ENCODE measurements at places on chromosomes 7 and 10. TPM values are rescaled to one million over a fixed set of nuclear protein-coding genes. Genes with fewer than 3 reads are reported as not detected.

DNA sequence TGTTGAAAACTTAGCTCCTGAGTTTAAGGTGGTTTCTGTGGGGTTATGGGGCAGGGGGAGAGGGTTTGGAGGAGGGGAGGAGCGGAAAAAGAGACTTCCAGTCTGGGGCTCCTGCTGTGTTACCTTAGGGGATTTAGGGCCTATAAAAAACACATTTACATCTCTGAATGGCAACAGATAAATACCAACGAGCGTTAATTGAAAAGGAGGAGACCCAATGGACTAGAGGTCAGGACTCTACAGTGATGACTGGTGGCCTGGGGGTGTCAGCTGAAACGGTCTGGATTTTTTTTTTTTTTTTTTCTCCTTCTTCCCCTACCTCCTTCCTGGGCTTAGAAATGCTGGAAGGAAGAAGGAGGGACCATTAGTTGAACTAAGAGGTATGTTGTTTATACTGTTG lies 47.4 kb downstream of the AUTS2 start:
- H3K27me3 ChIP-seq: no peaks in the 10 kb centered on the region
- no peak for DNase-seq

GRCh38 chr7:147611431-147611830 lies 979.1 kb upstream of the C7orf33 start:
- H3K4me3 ChIP-seq: no peak overlapping the region
- H3K4me1 ChIP-seq: no peaks in the 10 kb centered on the region
- H3K36me3 ChIP-seq: no peaks in the 10 kb centered on the region
- no peak for DNase-seq

LRIT1 gene
- total RNA-seq: not detected

GIMAP6 gene
- 31.7 TPM for total RNA-seq

GRCh38 chr7:80775897-80776296 lies 137.5 kb downstream of the CD36 start:
- no peaks in the 10 kb centered on the region for H3K36me3 ChIP-seq
- H3K27me3 ChIP-seq: no peaks in the 10 kb centered on the region
- no peak overlapping the region for H3K27ac ChIP-seq
- no peak for DNase-seq
- H3K4me1 ChIP-seq: peaks cover 3% of the 10 kb centered on the region

GRID1 gene
- total RNA-seq: 3.8 TPM

CLIP2 gene
- 27.5 TPM for total RNA-seq

A1CF gene
- total RNA-seq: not detected

GRCh38 chr10:9926881-9927280 lies 1090.8 kb upstream of the CELF2 start:
- no peaks in the 10 kb centered on the region for H3K36me3 ChIP-seq
- H3K27ac ChIP-seq: no peak overlapping the region
- no peaks in the 10 kb centered on the region for H3K27me3 ChIP-seq
- no peak overlapping the region for H3K4me3 ChIP-seq
- H3K4me1 ChIP-seq: no peaks in the 10 kb centered on the region
- no peak for DNase-seq

- no peak for DNase-seq
- no peaks in the 10 kb centered on the region for H3K4me1 ChIP-seq
- no peak overlapping the region for H3K27ac ChIP-seq
- no peak overlapping the region for H3K4me3 ChIP-seq
- peaks cover 8% of the 10 kb centered on the region for H3K36me3 ChIP-seq
Measured at GRCh38 chr7:88202799-88203198, 17.0 kb downstream of the SRI start.

DNA sequence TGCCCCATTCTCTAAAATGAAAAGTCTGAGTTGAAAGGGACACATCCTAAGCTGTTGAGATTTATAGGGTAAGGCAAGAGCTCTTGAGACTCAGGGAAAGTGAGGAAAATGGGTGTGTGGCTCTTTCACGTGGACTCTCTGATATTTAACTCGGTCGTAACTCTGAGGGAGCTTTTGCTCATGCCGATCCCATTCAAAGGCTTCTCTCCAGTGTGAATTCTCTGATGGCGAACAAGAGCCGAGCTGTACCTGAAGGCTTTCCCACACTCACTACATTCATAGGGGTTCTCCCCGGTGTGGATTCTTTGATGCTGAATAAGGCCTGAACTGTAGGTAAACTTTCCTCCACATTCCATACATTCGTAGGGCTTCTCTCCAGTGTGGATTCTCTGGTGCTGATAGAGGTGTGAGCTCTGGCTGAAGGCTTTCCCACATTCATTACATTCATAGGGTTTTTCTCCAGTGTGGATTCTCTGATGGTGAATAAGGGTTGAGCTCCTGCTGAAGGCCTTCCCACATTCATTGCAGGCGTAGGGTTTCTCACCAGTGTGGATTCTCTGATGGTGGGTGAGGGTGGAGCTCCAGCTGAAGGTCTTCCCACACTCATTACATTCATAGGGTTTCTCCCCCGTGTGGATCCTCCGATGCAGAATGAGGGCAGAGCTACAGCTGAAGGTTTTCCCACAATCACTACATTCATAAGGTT lies 10.4 kb downstream of the ZNF3 start:
- H3K4me1 ChIP-seq: no peaks in the 10 kb centered on the region
- peaks cover 31% of the 10 kb centered on the region for H3K36me3 ChIP-seq
- no peak overlapping the region for H3K27ac ChIP-seq
- H3K27me3 ChIP-seq: no peaks in the 10 kb centered on the region

DNA sequence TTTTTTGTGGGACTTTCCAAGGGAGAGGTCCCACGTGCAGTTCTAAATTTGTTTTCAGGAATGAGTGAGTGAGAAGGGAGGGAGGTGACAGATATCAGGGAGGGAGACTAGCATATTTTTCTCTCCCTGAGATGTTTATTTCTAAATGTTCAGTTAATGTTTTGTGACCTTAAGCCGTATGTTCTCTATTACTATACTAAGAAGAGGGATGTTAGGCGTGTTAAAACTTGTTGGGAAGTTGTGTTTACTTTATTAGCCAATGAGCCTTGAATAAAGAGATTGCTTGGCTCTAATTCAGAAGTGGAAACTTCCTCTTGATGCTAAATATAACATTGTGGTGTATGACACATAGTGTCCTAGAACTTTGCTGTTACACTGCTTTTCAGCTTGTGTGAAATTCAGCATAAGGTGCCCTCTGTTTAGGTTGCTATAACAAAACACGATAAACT lies 37.3 kb downstream of the DNAH11 start:
- no peak overlapping the region for H3K4me3 ChIP-seq
- no peaks in the 10 kb centered on the region for H3K36me3 ChIP-seq
- no peak overlapping the region for H3K27ac ChIP-seq

GRCh38 chr10:53607691-53608090 lies 835.1 kb upstream of the MBL2 start:
- DNase-seq: no peak
- H3K27me3 ChIP-seq: no peaks in the 10 kb centered on the region
- no peak overlapping the region for H3K4me3 ChIP-seq

FKBP6 gene
- total RNA-seq: not detected
